ENCODE measurements at places on chromosomes 11 and 22.
A peak's percentile ranks its signal among the peaks of the same experiment; 100 is the strongest.

DNA sequence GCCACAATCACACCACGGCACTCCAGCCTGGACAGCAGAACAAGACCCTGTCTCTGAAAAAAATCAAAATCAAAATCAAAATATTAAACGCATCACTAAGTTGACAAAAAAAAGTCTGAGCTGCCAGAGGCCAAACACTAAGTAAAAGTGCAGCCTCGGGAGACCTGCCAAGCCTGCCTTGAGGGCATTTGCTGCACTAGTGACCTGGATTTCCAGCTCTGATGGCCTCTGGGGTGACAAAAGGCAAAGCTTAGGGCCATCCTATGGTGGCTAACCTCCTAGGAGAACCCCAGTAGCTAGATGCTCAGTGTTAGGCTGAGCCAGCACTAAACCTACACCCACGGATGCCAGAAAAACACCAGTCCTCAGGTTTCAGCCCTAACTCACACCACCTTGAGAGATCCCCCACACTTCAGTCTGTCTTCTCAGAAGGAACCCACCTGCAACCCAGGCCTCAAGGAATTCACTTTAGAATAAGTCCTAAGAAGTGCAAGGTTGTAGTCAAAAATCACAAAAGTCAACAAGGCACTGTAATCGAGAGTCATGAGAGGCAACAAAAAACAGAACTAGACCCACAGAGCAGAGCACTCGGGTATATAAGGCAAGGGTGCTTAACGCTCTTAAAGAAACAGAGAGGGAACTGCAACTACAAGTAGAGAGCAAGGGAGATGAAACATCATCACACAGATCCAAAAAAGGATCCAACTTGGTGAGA is 28.6 kb downstream of the GNB1L start:
- DNase-seq = no peak

DNA sequence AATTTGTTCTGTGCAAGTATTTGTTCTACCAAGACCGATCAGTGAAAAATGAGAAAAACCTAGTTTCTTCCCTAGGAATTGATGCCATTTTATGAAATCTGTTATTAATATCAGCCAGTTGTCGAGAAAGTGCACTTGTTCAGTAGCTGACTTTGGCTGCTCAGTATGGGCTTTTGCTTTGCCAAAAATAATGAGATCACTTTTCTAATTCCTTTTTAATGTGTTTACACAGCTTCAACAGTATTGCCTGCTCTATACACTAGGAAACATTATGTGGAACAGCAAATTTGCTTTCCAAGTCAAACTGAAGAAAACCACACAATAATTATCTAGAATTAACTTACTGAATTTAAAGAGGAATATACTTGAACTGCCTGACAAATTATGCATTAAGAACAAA is 34.4 kb downstream of the SCUBE2 start:
- DNase-seq = no peak

DNA sequence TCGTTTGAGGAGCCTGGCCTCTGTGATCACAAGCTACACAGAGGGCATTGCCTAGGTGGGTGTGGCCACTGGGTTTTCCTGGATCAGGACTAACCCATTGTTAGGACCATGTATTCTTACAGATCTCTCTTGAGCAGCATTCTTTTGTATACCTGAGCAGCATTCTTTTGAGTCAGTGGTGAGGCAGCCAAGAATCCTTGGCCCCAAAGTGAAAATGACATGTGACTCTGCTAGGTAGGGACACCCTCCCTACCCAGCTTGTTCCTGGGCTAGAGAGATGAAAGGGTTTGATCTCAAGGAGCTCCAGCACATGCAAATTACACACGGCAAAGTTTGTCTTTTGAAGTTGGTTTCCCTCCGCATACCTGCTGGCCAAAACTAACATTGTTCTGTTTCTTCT is 55.0 kb upstream of the HORMAD2 start:
- DNase-seq = no peak

- DNase-seq = no peak
Measured at GRCh38 chr22:39369586-39369985, 19.8 kb downstream of the SYNGR1 start.

DNA sequence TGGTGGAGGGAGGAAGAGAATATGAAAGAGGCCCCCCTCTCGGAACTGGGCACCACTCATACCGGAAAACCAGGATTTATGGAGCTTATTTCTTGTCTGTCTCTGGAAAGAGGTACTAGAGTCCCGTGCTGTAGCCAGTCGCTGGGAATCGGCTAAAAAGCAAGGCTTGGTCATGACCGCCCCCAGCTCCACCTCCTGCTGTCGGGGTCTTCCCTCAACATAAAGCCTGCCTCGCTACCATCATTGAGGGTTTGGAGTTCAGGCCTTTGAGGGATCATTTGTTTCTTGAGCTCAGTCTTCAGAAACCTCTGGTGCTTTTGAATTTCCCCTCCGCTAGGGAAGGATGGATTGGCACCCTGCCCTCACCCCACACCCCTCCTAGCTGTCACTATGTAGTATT is 97.1 kb downstream of the TSPAN18 start:
- DNase-seq = no peak

DNA sequence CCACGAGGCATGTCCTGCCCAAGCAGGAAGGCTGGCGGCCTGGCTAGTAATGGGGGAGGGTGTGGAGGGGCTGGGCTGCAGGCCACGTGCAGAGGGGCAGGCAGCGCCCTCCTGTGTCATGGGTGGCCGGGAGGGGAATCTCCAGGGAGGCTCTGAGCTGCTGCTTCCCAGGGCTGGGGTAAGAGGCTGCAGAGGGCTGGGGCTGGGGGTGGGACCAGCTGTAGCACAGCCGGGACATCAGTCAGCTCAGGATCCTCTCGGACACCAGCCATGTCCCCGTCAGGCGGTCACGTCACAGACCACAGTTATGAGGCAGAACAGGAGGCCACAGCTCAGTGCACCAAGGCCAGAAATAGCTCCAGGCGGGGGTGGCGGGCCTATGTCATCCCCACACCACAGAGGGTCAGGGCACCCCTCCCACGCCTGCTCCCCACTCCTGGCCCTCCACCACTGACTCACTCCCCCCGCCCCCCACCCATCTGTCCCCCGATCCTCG is 21.1 kb downstream of the RTN4R start:
- no peak for DNase-seq

- DNase-seq = peak; percentile 67
Measured at GRCh38 chr22:44975427-44976262, 34.2 kb downstream of the PHF21B start.

- no peak for DNase-seq
Measured at GRCh38 chr22:31233001-31233400, 20.9 kb downstream of the LIMK2 start.

- DNase-seq = no peak
Measured at GRCh38 chr22:25853078-25853477, 111.1 kb downstream of the MYO18B start.

DNA sequence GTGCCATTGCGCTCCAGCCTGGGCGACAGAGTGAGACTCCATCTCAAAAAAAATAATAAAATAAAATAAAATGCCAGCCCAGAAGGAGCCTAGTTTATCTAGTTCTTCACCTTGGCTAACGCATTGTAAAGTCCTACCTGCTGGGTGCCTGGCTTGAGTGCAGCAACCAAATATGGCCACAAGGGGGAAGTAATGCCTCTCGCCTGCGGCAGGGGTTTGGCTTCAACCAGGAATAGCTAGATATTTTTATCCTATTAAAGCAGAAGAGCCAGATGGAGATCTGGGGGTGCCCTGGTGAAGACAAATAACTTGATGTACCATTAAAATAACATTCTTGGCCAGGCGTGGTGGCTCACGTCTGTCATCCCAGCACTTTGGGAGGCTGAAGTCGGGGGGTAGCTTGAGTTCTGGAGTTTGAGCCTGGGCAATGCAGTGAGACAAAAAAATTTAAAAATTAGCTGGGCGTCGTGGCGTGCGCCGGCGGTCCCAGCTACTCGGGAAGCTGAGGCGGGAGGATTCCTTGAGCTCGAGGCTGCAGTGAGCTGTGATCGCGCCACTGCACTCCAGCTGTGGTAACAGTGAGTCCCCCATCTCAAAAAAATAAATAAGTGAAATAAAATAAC is 20.6 kb upstream of the PLEKHB1 start:
- DNase-seq = peak; percentile 90

DNA sequence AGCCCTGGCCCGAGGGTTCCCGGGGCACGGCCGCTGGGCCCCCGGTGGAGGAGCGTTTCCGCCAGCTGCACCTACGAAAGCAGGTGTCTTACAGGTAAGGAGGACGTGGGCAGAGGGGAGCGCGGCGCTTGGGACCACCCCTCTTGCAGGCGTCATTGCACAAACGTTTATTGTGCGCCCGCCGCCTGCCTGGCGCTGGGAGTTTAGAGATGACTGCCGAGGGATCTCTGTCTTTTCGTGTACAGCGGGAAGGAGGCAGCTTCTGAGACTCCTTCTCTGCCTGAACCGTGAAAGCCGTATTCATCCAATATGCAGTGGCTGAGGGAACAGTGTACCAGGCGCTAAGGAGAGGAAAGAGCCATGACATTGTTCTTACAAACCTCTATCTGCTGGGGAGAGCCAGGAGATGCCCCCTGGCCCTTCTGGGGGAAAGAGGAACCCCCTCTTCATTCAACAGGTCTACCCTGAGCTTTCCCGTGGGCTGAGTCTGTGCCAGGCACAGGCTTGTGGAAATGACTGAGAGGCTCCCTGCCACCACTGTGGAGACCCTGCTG is 13.8 kb upstream of the DGKZ start:
- peak; percentile 39 for DNase-seq

DNA sequence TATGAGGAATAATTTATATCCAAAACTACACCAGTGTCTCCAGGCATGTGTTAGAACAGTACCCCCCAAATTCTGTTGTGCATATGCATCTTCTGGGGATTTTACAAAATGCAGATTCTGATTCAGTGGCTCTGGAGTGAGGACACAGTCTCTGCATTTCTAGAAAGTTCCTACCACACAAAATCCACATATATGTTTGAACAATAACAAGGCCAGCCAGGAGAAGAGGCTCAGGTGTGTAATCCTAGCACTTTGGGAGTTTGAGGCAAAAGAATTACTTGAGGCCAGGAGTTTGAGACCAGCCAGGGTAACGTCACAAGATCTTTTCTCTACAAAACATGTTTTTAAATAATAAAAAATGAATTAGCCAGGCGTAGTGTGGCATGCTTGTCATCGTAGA is 84.9 kb downstream of the ZNF280B start:
- no peak for DNase-seq

DNA sequence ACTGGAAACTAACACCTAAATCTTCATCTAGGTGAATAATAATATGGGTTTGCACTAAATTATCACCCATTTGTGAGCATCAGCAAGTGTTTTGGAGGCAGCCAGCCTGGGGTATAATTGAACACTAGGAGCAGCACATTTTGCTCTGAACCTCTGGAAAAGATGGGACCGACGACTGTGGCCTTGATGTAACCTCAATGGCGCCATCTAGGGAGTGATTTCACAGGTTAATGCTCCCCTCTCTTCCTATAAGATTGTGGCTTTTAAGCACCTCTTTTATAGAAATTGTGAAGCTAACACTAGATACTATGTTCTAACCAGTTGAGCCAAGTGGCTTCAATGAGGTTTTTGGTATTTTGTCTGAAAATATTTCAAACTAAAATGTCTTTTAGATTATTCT is 203.7 kb downstream of the NELL1 start:
- peak; percentile 17 for DNase-seq

DNA sequence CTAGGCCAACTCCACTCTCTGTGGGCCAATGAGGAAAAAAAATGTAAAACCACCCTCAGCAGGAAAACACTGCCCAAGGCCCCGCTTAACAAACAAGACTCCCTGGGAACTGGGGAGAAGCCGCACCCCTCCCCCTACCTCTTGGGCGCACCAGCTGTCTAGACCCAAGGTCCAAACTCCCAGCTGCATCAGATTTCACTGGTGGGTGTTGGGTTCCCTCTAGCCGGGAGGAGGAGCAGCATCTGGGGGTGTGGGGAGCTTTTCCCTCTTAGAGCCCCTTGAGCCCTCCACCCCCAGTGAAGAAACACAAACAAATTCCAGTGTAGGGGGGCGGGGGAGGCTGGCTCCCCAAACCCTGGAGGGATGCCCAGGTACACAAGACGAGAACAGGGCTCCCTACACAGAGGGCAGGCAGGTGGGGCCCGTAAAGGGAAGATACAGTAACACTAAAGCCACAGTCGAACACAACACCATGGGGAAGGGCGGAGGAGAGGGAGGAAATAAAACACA is 64.9 kb downstream of the NECTIN1 start:
- no peak for DNase-seq

GRCh38 chr11:113806406-113806805 is 26.8 kb downstream of the CLDN25 start:
- peak; percentile 23 for DNase-seq

DNA sequence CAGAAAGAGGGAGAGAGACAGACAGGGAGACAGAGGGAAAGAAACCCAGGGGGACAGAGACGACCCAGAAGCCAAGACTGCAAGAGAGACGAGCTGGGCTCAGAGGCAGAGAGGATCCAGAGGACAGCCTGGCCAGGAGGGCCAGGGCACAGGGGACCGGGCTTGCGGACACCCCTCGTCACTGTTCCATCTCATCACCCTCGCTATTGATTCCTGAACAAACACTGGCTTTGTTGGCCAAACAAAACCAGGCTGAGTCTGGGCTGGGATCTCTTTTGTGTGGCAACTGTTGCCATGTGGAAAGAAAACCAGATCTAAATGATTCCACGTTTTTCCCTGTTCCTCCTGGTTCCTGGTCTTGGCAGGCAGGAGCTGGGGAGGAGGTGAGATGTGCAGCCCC is 339.4 kb downstream of the MN1 start:
- DNase-seq = no peak

- DNase-seq = no peak
Measured at GRCh38 chr22:47374273-47374771, 611.9 kb downstream of the TBC1D22A start.

- peak; percentile 47 for DNase-seq
Measured at GRCh38 chr11:77088236-77089003, 14.2 kb upstream of the OMP start.

GRCh38 chr11:115263799-115264656 is 240.2 kb downstream of the CADM1 start:
- no peak for DNase-seq

DNA sequence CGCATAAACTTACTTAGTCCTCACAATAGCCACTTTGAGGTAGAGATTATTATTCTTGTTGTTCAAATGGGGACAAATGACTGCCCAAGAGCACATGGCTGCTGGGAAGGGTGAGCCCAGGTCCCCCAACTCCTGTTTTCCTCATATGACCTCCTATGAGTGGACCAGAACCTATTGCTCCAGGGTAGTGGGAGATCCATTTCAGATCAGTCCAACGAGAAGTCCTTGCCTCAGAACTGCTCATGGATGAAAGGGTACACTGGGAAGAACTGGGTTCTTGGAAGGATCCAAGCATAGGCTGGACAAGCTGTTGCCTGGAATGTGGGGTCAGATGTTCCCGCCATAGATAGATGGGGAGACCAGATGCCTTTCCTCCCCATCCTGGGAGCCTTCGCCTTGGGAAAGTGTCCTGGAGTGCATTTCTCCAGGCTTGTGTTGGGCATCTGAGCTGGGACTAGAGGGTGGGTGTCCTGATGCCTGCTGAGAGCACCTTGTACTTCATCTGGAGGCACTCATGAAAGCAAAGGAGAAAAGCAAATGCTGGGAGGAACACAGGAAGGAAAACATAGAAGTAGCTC is 146.3 kb upstream of the B3GAT1 start:
- DNase-seq = no peak
